GM12891 (cell line): ENCODE measurements at places on chromosomes 6 and 20.

- DNase-seq, result no peak
Observed at GRCh38 chr6:28868873-28869272, 54.9 kb downstream of the TRIM27 start.

GRCh38 chr6:157753291-157753690, 69.8 kb upstream of the SNX9 start:
- DNase-seq, result no peak

DNA sequence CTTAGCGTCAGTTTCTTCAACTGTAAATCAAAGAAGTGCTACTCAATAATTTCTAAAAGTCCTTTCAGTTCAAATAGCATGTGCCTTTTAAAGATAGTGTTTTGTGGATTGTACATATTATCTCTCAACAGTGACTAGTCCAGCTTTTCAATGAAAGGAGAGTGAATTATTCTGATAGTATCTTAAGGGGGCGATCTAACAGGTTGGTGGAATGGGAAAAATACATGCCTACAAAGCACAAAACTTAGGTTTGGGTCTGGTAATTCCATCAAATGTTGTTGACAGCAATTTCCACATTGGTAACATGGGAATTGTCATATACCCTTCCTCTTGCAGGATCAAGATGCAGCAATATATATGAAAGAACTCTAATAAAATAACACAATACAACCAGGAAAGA, 50.1 kb upstream of the HDGFL1 start:
- no peak for DNase-seq

DNA sequence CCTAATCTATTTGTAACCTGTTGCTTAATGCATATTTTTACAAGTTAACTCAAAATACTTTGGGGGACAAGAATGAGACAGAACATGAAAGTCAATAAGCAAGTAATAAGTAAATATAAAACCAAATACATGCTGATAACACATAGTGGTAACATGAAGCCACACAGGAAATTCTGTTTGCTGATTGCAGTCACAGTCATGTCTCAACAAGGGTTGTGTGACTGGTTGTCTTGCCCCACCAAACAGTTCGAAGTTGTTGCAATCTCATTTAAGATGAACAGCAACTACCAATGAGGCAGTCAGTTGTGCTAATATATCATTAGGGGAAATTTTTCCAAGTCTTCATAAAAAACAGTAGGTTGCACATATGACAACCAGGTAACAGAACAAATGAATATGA, 14.5 kb downstream of the CD24 start:
- DNase-seq, result no peak

DNA sequence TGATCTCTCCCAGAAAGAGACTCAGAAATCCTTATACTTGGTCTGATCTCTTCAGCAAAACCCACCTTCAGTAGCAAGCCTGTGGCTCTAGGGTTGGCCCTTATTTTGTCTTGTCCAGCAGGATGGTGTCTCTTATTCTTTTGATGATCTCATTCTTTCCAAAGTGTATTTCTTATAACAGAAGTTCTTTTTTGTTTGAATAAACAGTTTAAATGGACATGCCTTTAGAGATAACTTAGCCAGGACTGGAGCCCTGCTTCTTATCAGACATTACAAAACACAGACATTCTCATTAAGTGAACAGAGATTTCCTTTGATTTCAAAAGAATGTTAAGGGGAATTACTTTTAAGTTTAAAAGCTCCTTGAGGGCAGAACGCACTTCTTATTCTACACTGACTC, 31.7 kb downstream of the KCNS1 start:
- DNase-seq, result no peak

DNA sequence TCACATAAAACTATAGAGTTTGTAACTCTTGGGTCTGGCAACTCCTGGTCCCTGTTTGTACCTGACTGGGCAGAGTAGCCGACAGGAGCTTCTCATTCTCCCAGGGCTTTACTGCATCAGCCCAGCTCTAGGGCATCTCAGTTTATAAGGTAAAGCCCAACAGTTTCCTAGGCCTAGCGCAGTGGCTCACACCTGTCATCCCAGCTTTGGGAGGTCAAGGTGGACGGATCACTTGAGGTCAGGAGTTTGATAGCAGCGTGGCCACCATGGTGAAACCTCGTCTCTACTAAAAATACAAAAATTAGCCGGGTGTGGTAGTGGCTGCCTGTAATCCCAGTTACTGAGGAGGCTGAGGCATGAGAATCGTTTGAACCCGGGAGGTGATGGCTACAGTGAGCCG, 47.8 kb downstream of the ATP9A start:
- no peak for DNase-seq

GRCh38 chr20:52978851-52979250, 6.7 kb downstream of the TSHZ2 start:
- DNase-seq, result no peak

DNA sequence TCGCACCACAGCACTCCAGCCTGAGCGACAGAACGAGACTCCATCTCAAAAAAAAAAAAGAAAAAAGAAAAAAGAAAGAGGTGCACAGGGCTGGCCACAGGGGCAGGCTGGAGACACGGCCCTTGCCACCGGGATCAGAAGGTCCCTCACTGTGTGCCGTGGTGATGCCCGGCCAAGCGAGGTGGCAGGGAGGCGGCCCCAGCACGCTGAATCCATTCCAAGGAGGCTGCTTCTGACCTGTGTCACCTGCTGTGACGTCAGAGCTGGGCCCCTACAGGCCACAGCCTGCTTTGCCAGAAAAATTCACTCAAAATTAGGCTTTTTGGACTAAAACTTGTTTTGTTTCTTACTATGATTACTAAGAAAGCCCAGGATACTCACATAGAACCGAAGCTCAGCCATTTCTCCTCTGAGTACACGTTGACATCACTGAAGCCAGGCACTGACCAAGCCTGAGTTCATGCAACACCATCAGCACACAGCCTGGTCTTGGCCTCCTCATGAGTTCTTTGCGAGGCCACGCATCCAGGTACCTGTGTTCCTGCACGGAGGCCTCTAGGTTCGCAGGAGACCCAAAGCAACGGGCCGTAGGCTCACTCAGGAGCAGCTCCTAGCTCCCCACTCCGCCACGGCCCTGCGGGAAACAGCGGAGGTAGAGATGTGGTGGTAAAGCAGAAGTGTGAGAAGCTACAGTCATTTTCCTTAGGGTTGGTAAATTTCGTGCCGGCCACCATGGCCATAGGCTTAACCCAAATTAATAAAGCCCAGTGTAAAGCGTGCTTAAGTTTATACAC, 67.8 kb downstream of the THBS2 start:
- no peak for DNase-seq

- DNase-seq, result no peak
Observed at GRCh38 chr6:39196673-39197091, 32.6 kb downstream of the KCNK5 start.

- DNase-seq, result no peak
Observed at GRCh38 chr6:169965657-169966311, 214.4 kb downstream of the ERMARD start.

DNA sequence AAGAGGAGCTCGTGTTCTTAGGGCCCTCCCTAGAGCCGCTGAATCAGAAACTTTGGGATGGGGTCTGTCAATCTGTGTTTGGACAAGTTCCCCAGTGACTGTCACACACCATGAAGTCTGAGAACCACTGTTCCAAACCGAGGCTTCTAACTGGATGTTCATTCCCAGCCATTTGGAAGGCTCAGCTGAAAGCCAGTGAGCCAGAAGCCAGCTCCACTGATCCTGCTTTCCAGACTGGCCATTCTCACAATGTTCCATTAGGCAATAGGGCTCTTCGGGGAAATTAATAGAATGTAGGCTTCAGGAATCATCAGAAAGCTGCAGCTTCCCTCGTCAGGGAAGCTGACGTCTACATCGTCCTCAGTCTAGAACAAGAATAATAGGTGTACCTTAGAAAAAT, 90.8 kb upstream of the QKI start:
- DNase-seq, result no peak

GRCh38 chr20:19770375-19770774, 12.3 kb downstream of the RIN2 start:
- DNase-seq, result no peak

DNA sequence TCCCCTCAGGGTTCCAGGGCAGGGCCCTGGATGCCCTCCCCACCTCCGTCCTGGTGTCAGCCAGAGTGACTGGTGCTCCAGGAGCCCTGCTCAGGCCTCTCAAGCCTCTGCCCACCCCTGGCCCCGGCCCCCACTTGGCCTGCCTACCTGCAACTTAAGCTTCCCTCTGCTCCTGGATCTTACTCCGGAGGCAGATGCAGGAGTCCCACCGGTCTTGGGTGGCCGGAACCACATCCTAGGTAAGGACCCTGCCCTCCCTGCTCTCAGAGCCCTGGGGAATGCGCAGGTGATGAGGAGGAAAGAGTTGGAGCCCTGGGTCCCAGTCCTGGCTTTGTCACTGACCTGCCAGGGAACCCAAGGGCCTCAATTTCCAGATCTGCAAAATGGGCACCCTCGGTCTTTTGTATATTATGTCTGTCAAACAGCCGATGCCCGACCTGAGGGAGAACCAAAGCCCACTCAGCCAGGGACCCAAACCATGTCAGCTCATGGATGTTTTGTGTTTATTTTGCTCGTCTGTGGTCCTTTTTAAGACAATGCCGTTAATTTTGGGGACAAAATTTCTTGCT, 34.5 kb upstream of the BPIFA2 start:
- DNase-seq, result no peak

GRCh38 chr6:50815436-50816114, 3.1 kb upstream of the TFAP2B start:
- no peak for DNase-seq

- peak; percentile 30 for DNase-seq
Observed at GRCh38 chr20:56995635-56996075, 270.8 kb downstream of the BMP7 start.

GRCh38 chr6:13924949-13925881, at the start of gene RNF182:
TSS of gene RNF182 (plus strand) at chr6:13924952. CDS start at chr6:13977120, 52,168 bp downstream.
- DNase-seq, result peak; percentile 70

DNA sequence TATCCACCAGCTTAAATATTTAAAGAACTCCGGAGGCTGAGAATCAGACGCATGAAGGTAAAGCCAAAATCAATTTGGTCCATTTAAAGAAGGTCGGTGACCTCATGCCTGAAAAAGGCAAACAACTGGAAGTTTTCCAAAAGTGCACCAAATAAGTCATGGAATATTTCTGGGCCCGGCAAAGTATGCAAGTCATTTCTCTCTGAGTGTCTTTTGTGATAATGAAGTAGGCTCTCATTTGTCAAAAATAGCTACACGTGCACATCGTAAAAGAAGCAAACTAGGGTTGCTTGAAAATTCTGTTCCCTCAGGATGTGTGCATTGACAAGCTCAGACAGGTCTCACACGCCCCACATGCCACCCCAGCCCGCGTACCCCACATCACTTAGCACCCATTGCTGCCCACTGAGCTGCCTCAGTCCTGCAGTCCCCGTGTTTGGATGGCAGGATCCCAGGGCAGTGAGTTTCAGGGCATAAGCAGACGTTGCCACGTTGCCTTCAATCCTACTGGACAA, 20.5 kb upstream of the PYGB start:
- DNase-seq, result no peak

DNA sequence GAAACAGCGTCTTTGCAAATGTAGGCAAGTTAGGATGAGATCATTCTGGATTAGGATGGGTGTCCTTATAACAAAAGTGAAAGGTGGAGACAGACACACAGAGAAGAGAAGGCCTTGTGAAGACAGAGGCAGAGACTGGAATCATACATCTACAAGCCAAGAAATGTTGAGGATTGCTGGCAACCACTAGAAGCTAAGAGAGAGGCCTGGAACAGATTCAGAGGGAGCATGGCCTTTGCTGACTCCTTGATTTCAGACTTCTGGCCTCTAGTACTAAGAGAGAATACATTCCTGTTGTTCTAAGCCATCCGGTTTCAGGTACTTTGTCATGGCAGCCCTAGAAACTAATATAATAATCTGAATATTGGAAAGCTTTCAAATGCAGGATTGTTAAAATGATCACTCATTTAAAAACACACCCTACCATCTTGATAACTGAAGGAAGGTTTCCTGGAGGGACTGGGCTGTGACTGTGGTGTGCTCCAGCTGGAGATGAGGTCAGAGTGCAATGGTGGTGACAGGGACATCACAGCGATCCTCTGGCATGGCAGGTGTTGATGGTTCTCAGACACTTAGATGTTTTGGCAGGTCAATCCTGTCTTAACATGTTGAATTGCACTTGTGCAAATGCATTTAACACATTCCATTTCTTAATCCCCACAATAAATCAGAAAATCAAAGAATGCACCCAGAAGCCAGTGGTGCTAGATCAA, 25.1 kb downstream of the CD83 start:
- no peak for DNase-seq
